HT1080 (cell line): ENCODE measurements at places on chromosomes 16 and 17.

DNA sequence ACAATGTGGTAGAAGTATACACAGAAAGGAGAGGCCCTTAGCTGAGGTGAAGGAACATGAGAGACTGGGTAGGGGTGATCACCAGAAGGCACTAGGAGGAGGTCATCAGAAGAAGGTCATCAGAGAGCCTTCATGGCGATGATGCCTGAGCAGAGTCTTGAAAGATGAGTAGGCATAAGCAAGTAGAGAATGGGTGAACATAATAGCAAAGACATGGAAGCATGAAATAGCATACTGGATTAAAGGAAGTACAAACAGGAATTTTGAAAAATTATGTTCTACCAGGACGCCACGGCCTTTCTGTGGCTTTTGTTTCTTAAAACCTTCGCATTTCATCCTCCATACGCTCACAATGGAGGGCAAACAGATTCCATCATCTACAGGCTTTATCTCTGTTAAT lies 2.9 kb downstream of the IKZF3 start:
- DNase-seq, result no peak

- peak; percentile 21 for DNase-seq
Measured at GRCh38 chr17:2883544-2884213, 87.4 kb downstream of the RAP1GAP2 start.

GRCh38 chr17:66625311-66625767 lies 209.6 kb upstream of the CACNG5 start:
- peak; percentile 37 for DNase-seq

DNA sequence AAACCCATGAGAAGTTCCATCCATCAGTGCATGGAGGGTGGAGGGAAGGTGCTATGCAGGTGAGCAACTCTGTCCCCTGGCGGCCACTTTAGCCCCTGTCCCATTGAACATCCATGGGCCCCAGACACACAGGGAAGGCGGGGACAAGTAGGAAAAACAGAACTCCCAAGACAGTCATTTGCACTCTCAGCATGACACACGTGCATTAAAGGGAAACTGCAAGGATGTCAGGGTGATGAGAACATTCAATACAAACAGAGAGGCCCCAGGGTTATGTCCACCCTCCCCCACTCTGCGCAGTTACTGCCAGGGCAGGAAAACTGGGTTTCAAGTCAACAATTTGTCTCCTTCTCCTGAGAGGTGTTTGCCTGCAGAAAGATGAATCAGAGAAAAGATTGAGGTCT lies 44.0 kb upstream of the AKTIP start:
- peak; percentile 61 for DNase-seq

DNA sequence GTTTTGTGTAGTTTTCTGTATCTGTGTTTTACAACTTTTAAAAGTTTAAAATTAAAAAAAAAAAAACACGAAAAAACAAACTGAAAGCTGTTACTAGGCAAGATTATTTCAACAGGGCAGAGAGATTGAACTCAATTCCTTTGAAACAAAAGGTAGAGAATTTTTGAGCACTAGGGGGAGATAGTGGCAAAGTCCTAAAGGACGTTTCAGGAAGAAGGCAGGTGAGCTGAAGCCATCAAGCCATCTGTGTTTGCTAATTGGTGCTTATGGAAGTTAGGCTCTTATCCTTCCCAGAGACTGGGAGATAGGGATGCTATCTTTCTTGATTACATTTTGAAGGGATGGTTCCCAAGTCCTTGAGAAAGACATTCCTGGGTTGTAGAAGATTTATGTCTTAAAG lies 70.6 kb upstream of the CLEC3A start:
- DNase-seq, result no peak

DNA sequence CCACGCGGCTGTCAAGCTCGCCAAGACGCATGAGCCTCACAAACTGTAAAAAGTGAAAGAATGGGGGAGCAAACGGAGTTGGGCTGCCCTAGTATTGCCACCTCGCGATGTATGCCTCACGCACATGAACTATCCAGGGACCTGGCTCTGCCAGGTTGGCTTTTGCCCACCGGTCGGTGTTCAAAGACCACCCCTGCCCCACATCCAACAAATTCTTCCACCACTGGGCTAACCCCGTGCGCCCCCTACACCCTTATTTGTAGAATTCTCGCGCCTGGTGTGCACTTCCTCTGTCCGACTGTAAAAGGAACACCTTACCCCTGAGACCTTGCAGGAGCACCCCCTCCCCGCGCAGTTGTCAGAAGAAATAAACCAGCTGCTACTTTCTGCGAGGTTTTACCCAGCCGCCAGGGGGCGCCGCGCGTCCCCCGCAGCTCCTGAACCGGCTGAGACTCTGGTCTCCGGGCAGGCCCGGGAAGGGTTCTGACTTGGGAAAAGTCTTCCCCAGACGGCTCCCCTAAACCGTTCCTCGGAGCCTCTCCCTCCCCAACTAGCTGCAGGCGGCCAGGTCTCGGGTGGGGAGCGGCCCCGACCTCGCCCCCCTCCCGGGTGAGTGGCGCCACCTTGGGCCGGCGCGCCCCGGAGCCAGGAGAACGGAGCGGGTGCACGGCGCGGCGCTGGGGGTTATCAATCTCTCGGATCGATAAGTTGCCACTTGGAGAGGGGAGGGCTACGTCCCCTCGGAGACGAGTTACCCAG lies 1.7 kb upstream of the ZNF423 start:
- DNase-seq, result peak; percentile 12

- DNase-seq, result no peak
Measured at GRCh38 chr17:1718362-1719165, 5.9 kb upstream of the WDR81 start.

GRCh38 chr16:21218153-21218552 lies 6.8 kb upstream of the ZP2 start:
- no peak for DNase-seq

DNA sequence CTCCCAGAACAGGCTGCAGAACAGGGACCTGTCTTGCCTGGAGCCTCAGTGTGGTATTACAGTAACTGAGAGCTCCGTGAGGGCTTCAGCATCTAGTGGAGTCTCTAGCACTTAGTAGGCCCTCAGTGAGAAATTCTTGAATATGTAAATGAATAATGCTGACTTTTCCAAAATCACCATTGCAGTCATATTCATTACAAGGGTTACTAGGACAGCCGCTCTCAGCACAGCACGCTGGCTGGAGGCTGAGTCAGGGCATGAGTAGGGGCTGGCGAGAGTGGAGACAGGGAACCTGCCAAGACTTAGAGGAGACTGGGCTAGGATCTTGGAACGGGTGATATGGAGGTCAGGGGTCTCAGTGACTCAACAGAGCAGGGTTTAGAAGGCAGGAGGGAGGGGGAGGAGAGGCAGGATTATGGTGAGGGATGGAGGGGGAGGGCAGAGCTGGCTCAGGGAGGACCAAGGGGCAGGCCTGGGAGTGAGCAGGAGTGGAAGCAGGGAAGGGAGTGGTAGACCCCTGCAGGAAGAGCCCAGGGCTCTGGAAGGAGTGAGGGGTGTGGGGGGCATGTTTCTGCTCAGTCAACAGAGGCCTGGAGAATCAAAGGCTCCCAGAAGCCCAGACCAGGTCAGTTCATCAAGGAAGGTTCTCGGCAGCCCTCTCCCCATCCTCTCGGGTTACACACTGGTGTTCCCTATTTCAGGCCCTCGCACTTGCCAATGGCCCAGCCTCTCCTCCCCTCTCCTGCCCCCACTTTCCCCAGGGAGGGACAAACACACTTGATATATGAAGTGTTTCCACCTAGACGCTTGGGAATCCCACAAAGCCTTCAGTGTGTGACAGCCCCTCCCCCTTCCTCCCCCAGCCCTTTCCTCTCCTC lies 42.3 kb downstream of the FZD2 start:
- peak; percentile 91 for DNase-seq

- no peak for DNase-seq
Measured at GRCh38 chr16:27894386-27894785, 169.1 kb downstream of the GSG1L start.

- peak; percentile 8 for DNase-seq
Measured at GRCh38 chr17:7932483-7932891, 481 bp downstream of the CNTROB start.

DNA sequence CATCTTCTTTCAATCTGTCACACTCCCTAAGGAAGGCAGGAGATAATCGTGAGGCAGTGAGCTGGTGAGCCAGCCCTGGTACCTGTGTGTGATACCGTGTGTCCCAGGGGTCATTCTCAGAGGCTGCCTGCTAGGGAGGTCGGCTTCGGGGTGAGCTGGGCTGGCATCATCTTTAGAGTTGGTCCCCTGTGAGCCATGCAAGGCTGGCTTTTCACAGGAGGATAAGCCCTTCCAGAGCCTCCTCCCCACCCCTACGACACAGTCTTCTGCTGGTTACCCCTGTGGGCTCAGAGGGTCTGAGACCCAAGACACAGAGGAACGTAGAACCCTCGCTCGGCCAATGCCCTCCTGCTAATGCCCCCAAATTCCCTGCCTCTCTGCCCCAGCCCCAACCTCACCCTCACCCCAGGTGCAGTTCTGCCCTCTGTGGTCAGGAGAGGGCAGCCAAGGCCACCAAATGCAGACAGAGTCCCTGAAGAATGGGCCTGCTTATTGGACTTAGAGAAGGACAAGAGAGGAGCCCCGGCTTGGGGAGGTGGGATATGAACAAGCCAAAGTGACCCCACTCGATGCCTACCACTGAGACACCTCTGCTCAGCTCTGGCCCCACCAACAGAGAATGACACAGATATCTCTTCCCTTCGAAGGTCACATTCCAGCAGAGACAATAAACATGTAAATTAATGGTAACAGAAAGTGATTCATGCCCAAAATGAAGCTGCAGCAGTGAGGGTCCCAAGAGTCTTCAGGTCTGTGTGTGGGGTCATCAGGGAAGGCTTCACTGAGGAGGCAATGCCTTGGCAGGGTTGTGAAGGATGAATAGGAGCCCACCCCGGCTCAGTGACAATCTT lies 80.8 kb upstream of the CCL1 start:
- DNase-seq, result no peak

DNA sequence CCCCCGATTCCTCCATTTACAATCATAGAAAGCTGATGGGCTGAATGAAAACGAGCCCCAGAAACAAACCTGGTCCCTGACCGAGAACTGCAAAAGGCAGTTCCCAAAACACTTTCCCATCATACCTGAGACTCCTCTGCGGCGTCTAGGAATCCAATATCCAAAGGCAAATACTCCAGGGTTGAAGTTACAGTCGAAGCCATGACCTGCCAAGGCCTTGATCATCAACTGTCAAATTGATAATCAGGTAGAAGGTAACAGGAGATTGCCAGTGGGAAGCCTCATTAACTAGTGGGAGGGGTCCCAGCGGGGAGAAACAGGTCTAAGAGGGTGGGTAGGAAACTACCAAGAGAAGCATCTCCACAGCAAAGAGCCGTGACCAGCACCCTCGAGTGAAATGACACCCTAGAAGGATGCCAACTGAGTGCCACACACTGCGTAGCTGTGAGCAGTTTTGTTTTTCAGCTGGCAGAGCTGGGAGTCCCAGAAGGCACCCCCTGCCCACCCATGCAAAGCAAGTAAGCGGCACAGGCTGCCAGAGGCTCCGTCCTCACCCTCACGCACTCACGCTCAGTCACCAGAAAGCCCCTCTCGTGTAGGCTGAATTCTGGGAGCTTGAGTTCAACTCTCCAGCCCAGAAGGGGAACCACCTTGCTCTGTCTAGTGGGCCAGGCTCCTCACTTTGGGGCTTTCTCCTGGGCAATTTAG lies 146.1 kb downstream of the GAS7 start:
- no peak for DNase-seq

DNA sequence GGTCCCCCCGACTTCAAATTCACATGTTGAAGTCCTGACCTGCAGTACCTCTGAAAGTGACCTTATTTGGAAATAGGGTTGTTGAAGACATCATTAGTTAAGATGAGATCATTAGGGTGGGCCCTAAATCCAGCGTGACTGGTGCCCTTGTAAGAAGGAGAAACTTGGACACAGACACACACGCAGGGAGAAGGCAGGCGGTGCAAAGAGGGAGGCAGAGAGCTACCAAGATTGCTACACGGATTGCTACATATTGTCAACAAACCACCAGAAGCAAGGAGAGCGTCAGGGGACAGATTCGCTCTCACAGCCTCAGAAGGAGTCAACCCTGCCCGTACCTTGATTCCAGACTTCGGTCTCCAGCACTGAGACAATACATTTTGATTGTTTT lies 6.8 kb upstream of the WBP2 start:
- DNase-seq, result no peak

GRCh38 chr16:52117171-52117570 lies 429.8 kb downstream of the TOX3 start:
- DNase-seq, result no peak

DNA sequence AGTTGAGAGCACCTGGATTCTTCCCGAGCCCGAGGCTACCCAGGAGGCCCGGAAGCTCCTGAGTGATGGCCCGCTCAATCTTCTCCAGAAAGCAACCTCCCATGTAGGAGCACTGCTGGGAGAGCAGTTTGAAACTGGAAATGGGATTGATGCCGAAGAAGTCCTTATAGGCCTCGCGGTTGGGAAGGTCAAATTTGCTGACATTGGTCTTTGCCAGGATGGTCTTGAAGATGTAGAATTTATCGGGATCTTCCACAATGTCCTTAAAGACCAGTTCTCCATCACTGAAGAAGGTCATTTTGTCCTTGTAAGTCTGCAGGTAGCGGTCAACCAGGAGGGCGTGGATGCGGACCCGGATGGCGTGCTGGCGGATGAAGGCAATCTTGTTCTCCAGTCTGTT lies 49.7 kb downstream of the SRL start:
- DNase-seq, result no peak

DNA sequence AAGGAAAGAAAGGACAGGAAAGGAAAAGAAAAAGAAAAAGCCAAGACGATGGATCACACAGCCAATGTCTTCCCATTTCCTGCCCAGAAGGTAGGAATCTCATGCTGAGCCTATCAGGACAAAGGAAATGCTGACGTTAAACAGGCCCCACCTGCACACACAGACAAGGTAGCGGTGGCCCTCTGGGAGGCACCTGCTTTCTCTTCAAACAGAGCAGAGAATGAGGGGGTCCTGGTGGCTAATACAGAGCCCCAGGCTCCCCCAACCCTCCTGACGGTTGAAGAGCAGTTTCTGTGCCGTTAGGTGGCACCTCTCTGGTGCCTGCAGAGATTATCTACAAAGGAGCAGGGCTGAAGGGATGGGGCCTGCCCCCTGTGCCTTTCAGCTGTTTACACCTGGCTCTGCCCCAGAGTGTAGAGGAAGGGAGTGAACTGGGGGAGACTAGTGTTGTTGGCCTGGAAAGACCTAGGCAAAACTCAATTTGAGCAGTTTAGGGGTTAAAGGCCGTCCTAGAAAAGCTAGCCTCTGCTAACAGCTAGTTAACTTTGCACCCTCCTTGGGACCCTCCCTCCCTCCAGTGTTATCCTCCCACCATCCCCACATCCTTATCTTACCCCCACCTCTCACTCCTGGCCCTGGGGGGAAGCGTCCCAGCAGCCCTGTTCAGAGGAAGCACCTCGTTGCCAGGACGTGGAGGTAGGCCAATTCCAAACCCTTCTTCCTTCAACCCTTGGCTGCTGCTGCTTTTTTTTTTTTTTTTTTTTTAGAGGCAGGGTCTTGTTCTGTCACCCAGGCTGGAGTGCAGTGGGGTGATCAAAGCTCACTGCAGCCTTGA lies 56.3 kb downstream of the ARHGAP27 start:
- DNase-seq, result no peak

DNA sequence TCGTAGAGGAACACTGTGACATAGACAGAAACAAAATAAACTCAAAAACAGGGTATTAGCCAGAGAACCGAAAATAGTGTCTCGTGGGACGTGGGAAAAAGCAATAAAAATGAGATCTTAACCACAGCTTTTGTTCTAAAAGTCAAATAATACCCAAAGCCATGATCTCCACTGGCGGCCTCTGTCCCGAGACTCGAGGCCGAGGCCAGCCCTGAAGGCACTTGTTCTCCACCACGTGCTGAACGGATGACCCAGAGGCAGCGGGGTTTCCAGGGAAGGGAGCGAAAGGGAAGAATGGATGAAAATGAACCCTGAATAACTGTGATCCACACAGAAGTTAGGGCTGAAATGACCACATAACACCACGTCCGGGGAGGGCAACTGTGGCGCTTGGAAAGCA lies 84.8 kb upstream of the CREBBP start:
- DNase-seq, result no peak
